ENCODE measurements at places on chromosomes 6 and 20.

GRCh38 chr6:6657085-6657819 is 68.7 kb downstream of the LY86 start:
- DNase-seq, result no peak

- no peak for DNase-seq
These were observed 32.8 kb downstream of the CD40 start for GRCh38 chr20:46150943-46151342.

DNA sequence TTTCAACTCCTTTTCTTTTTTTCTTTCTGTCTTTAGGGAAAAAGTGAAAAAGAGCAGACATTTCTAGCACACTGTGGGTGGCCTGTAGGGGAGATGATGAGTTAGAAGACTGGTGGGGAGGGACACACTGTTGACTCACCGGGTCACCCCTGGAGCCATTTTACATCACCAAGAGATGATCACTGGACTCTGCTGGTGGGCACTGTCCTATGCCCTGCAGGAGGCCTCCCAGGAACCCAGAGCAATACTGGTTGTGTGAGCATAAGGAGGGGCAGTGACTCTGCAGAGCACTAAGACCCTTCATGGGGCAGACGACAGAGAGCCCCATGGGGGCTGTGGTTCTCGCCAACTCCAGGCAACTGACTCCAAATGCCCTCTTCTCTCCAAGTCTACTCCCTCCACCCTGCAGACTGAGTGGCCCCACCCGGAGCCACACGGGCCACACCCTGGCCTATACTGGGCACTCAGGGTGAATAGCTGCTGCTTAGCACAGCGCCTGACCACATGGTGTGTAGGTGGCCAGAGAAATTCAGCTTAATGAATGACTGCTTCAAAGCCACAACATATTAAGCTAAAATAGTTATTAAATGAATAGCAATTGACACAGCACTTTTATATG is 177.5 kb downstream of the CDC5L start:
- no peak for DNase-seq

GRCh38 chr6:151098166-151098565 is 141.6 kb upstream of the AKAP12 start:
- DNase-seq, result no peak

DNA sequence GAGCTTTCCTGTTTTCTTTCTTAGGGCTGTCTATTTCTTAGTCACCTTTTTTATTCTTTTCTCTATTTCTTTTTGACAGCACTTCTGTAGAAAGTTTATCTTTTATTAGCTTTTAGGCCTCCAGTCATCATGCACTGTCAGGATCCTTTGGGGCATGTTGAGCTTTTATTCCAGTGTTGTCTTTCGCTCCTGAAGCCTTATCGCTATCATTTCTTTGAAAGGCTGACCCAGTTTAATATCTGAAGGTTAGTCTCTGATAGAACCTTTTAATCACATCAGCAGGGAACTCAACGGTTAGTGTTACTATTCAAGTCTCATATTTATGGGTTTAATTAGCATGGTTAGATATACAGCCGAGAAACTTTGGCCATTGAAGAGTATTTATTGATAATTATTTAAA is 745.9 kb downstream of the TBC1D32 start:
- DNase-seq, result no peak

DNA sequence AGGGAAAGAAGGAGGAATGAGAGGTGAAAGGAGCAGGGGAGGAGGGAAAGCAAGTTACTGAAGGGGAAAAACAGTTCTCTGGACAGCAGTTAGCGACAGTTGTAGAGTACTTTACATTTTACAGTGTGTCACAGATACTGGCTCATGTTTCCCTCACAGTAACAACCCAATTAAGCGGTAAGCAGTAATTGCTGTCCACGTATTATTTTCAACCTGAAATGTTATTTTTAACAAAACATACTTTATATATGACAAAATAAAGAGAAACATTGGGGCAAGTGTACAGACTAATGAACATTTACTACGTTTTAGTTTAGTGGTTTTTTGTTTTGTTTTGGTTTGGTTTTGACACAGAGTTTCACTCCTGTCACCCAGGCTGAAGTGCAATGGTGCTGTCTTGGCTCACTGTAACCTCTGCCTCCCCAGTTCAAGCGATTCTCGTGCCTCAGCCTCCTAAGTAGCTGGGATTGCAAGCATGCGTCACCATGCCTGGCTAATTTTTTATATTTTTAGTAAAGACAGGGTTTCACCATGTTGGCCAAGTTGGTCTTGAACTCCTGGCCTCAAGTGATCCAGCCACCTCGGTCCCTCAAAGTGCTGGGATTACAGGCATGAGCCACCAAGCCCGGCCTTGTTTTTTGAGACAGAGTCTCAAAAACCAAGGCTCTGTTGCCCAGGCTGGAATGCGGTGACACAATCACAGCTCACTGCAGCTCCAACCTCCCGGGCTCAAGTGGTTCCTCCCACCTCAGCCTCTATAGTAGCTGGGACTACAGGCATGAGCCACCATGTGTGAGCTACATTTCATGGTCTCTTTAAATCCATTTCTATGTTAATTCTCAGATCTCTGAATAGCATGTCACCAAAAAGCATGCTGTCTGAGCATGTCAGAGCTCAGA is 22.6 kb upstream of the BTN3A2 start:
- DNase-seq, result no peak

DNA sequence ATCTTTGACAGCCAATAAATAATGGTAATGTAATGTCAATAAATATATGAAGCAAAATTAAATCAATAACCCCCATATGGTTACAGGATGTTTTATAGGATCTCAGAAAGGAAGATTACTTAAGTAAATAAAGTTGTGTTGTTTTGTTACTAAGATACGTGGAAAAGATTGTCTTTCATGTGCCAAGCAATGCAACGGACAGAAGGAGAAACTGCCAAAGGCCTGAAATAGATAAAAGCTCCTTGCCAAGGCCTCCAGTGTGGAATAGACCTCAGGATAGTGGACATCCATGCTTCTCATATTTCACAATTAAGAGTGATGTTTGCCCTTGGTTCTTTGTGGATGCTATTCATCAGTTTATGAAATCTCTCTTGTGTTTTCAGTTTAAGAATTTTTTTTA is 16.4 kb upstream of the FNDC1 start:
- no peak for DNase-seq

GRCh38 chr6:40695114-40695513 is 108.0 kb upstream of the LRFN2 start:
- peak; percentile 27 for DNase-seq

DNA sequence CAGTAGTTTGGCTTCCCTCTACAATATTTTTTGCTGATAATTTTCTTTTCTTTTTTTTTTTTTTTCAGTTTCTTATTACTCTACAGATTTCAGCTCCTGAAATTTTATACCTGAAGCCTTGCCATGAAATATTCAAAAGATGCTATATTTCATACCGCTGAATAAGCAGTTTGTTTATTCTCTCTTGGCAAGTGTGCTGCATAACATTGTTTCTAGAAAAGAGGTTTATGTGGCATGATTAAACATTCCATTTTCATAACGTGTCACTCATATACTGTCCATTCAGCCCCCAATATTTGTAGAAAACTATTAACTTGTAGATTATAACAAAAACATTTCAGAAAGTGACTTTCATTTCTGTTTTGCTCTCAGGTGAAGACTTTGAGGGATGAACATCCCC is 174.4 kb upstream of the NOX3 start:
- no peak for DNase-seq

- DNase-seq, result no peak
These were observed 74.6 kb downstream of the OR2B2 start for GRCh38 chr6:27837625-27838057.

DNA sequence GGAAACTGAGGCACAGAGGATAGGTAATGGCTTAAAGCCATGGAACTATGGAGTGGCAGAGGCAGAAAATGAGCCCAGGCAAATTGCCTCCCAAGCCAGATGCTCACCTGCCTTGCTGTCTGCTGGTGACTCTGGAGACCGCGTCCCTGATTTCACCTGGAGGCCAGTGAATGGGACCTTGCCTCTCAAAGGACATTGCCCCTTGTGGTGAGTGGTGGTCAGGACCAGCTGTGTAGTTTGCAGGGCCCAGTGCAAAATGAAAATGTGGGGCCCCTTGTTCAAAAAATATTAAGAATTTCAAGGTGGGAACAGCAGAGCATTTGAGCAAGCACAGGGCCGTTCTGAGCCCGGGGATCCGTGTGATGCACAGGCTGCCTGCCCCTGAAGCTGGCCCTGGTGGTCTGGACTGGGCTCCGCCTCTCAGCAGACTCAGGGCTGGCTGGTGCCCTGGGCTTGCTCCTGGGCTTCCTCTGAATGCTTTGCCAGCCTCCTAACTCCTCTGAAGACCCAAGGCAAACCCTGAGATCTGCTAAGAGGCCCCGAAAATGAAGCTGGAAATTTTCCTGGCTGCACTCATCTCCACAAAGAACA is 19.8 kb upstream of the KCNG1 start:
- DNase-seq, result no peak

- DNase-seq, result no peak
These were observed at the start of gene GABRR1 for GRCh38 chr6:89217299-89217910. GABRR1 (minus strand) TSS chr6:89217358; CDS start chr6:89217322, 36 bp downstream.

- DNase-seq, result no peak
These were observed 119.3 kb downstream of the QRSL1 start for GRCh38 chr6:106748547-106749207.

- DNase-seq, result no peak
These were observed 33.6 kb downstream of the TTI1 start for GRCh38 chr20:37999526-38000263.

DNA sequence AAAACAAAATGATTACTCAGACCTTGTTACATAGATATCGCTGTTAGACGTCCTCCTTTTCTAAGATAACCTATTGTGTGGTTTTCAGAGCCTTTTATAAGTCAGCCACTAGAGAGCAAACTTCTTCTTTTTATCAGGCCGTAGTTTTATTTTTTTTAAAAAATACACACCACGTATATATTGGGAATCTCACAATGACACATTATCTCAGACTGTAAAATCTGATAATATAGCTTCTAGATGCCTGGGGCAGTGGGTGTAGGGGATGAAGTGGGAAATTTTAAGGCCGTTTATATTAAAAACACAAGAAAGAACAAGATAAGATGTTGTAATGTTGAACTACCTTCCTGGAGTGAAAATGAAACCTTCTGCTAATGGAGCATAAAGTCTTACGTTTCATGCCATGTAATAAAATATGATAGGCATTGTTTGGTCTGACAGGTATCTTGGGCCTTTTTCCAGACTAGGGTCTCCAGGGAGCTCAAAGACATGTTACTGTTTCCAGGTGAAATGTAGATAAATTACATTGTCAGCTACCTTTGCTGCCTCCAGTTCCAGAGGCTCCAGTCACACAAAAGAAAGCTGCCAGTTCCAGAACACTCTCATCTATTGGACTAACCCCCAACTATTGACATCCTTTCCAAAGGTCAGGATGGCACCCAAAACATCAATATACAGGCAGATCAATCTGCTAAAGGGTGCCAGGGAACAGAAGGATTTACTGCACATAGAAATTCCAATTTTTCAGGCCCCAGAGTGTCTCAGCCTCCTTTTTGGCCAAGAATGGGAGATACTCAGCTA is 130.2 kb upstream of the AKIRIN2 start:
- peak; percentile 10 for DNase-seq

DNA sequence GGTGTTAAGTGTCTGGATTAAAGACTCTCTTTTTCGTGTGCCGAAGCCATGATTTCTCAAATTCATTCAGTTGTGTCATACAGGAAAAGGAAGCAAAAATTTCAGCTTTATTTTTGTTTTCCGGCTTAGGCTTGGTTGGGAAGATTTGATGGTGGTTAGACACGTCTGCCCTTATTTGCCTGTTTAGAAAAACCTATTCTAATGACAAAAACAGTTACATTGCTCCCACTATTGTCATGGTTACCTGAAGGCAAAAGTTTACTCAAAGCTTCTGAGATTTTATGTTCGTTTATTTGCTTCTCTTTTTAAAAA is 982 bp downstream of the DNAJC5 start:
- no peak for DNase-seq

GRCh38 chr6:114940181-114940580 is 597.4 kb upstream of the HS3ST5 start:
- DNase-seq, result no peak

- no peak for DNase-seq
These were observed 214.3 kb upstream of the MARCKS start for GRCh38 chr6:113642714-113643406.

GRCh38 chr20:45344168-45344860 is 3.9 kb downstream of the SDC4 start:
- no peak for DNase-seq

DNA sequence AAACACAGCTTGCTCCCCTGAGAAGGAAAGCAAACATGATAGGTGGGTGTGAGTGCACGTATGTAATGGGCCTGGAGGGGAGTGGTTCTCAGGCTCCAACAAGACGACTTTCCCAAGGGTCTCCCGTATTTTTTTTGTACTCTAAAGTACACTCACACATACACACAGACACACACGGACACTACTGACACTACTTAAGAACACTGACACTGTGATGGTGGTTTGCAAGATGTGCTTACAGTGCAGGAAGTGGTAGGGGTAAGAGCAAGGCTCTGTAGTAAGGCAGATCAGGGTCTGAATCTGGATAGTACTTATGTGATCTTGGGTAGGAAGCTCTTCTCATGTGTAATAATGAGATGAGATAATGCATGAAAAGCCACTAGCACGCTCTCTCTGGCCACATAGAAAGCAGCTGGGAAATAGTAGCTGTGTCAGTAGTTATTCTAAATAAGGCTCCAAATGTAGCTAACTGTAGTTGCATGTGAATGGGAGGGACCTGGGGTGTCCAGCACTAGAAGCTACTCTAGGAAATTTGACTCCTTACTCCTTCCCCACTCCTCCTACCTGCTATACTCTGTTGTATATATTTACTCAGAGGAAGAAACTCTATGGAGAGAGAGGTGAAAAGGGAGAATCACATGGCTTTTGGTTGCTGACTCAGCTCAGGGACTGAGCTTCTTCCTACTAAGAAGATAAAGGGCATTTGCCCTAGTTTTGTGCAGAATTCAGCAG is 8.4 kb upstream of the ZBTB24 start:
- peak; percentile 93 for DNase-seq

DNA sequence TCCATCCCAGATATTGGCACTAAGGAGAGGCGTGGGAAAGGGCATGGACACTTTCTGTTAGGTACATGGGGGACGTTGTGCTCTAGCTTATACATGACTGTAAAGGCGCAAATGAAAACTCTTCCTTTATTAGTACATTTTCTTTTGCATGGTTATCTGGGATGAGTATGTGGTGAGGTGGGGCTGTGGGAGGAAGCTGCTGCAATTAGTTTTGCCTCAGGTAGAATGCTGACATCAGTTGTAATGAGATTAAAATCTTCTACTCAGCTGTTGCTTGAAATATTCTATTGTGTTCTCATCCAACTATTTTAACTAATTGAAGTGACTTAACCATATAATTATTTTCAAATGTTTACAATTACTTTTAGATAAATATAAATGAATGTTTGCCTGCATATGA is 218.3 kb upstream of the FLRT3 start:
- no peak for DNase-seq

DNA sequence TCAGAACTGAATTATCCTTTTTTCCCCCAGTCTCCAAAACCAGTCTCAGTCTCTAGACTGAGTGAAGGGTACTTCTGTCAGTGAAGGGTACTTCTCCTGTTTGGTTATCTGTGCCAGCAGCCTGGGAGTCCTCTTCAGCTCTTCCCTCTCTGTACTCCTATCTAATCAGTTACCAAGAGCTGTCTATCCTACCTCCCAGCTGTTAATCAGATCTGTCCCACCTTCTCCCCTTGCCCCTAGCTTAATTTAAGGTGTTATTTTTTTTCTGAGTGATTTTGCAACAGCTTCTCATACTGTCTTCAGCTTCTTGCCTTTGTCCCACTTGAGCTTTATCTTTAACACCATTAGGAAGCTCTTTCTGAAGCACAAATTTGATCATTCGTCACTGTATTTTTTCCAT is 491.9 kb upstream of the SOX4 start:
- DNase-seq, result no peak

Data from Jurkat, Clone E6-1 (cell line).